Activated T-helper 17 cell treated with anti-CD3 and anti-CD28 coated beads, Interleukin-2, amount 50 U/mL, for 72 hours (primary cell): ENCODE measurements at places on chromosomes 1 and 21. TPM values are rescaled to one million over a fixed set of nuclear protein-coding genes. Genes with fewer than 3 reads are reported as not detected.
A peak's percentile ranks its signal among the peaks of the same experiment; 100 is the strongest.

- no peak for ATAC-seq
These were observed 468.7 kb downstream of the PTBP2 start for GRCh38 chr1:97190326-97190725.

- ATAC-seq = peak; percentile 71
These were observed 246.1 kb upstream of the DUSP10 start for GRCh38 chr1:221987860-221988520.

DNA sequence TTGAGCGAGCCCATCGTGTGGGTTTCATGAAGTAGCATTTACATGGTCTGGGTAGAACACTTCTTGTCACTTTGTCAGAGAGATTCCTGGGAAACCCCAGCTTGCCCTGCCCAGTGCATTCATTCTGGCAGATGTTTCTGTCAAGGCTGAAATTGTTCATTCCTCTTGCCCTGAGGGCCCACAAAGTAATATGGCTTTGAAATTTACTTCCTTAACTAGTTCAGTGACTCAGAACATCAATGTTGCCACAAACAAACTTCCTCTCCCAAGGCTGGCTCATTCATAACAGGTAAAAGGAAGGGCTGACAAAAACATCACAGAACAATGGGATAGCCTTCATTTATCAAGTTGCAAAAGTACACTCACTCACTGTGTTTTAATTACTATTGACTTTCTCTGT, 5.0 kb upstream of the KIAA0040 start:
- ATAC-seq = peak; percentile 12

GRCh38 chr21:25676451-25676850, 37.4 kb downstream of the JAM2 start:
- no peak for ATAC-seq

GRCh38 chr1:58396150-58396549, 150.4 kb downstream of the OMA1 start:
- ATAC-seq = no peak

- no peak for ATAC-seq
These were observed 138.5 kb downstream of the ZZZ3 start for GRCh38 chr1:77543822-77544448.

DNA sequence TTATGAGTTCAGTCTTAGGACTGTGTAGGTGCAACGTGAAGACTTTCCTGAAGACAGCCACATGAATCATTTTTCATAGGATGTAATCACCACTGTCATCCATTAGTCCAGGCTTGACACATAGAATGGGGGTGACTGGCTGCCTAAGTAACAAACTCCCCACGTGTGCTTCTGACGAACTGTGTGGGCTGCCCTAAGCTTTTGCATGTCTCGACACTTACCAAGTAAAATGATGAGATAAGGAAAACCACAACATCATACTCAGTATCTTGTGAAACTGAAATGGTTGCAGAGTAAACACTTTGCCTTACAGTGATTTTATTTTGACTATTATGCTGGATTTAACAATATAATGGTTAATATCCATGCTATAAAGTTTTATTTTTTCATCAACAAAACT, 19.5 kb downstream of the ERG start:
- ATAC-seq = peak; percentile 72

DNA sequence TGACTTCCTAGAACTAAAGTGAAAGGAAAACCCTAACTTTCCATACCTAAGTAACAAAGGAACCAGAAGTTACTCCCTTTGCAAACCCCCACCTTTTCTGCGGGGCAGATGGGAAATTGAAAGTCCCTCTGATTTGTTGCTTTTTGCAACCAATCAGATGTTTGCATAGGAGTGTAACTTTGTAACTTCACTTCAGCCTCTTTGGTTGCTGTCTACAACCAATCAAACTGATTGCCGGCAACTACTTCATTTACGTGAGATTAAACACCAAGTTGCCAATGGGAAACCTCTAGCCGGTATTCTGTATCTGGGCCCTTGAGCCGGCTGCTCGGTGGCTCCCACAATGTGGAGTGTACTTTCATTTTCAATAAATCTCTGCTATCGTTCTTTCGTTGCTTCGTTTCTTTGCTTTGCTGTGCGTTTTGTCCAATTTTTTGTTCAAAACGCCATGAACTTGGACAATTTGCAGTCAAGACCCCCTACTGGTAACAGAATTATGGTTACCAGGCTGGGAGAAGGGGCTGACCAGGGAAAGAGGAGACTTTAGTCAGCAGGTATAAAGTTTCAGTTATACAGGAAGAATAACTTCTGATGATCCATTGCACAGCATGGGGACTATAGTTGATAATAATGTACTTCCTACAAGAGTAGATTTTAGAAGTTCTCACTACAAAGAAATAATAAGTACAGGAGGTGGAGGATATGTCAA, 69.2 kb upstream of the RGS2 start:
- no peak for ATAC-seq

- ATAC-seq = no peak
These were observed 114.4 kb upstream of the GADD45A start for GRCh38 chr1:67570486-67571143.

DNA sequence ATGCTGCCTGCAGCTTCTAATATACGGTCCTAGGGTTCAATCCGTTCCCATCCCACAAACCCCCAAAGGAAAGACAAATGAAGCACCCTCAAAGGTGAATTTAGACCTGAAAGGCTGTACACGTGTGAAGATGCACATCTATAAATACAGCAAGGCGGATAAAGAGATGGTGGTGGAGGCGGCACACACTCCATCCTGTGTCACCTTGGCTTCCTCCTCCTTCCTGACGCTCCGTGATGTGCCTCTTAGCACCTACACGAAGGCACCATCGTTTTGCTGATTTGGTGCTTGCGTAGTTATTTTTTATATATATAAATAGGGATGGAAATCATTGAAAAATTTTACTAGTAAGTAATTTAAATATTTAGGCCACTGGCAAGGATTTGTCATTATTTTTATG, 359.4 kb downstream of the NPHP4 start:
- no peak for ATAC-seq

- no peak for ATAC-seq
These were observed 24.9 kb downstream of the TMEM63A start for GRCh38 chr1:225857256-225857655.

DNA sequence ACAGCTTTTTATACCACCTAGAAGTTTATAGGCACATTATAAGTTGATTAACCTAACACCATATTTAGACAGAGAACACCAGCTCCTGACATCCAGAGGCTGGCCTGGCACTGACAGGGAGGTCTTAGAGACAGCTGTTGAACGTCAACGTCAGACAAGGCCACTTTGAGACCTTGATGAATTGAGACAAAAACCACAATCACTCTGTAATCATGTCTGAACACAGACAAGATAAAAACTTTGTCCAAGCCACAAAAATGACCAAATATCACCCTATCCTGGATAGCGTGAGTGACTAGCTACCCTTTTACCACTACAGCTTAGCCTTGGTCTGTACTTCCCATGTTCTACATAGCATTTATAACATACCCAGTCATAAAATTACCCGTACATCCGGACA, 403.6 kb upstream of the CHRM3 start:
- ATAC-seq = no peak

Gene IVL
- not detected for total RNA-seq

Gene CHIT1
- 6.7 TPM for total RNA-seq

GRCh38 chr1:223326776-223327175, 37.2 kb downstream of the SUSD4 start:
- ATAC-seq = no peak

Gene SYTL1
- total RNA-seq = 26.0 TPM

Gene MYCL
- total RNA-seq = not detected

Gene CHRM3
- 0.13 TPM for total RNA-seq

GRCh38 chr1:44405031-44405797, at the start of gene RNF220:
Gene RNF220, plus strand, starts transcription at chr1:44405255.
- ATAC-seq = peak; percentile 44

DNA sequence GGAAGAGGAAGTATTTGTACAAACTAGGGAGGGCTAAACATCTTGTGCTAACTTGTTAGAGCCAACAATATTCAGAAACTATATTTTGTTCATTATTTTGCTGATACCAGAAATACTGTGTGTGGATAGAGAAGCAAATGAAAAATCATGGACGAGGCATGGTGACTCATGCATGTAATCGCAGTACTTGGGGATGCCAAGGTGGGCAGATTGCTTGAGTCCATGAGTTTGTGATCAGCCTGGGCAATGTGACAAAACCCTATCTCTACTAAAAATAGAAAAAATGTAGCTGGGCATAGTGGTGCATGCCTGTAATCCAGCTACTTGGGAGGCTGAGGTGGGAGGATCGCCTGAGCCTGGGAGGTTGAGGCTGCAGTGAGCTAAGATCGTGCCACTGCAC, 13.4 kb downstream of the LRRC41 start:
- ATAC-seq = no peak

DNA sequence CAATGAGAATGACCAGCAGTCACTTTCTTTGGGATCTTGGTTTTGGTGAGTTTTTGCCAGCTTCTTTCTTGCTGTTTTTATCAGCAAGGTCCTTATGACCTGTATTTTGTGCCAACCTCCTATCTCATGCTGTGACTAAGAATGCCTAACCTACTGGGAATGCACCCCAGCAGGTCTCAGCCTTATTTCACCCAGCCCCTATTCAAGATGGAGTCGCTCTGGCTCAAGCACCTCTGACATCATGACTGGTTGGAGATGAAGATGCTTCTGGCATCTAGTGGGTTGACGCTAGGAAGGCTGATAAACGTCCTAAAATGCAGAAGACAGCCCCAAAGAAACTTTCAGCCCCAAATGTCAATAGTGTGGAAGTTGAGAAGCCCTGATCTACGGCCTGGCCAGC, 33.6 kb upstream of the NHLH2 start:
- ATAC-seq = no peak

Gene EDARADD
- total RNA-seq = 4.0 TPM

Gene TRIM17
- total RNA-seq = 1.9 TPM

DNA sequence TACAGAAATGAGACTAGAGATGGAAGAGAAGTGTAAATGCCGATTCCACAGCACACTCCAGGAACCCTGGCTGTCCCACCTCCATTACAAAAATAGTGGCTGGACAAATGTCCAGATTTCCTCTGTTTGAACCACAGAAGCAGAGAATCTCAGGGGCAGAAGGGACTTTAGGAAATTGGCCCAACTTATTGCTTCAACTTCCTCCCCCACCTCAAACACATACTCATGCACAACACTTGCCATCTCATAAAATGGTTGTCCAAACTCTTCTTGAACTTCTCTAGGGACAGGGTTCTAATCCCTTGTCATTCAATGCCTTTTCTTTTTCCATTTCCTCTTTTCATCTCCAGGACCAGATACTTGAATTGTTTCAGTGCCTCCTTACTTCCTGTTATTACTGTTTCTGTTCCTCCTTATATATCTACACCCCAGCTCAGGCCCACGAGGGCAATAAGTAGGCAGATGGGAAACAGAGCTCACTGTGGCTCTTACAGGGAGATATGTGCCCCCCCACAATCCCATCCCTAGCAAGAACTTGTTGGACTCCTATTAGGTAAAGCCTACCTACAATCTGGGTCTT, 8.5 kb upstream of the B4GALT3 start:
- ATAC-seq = no peak

GRCh38 chr1:8155528-8156186, 129.5 kb upstream of the ERRFI1 start:
- ATAC-seq = no peak

DNA sequence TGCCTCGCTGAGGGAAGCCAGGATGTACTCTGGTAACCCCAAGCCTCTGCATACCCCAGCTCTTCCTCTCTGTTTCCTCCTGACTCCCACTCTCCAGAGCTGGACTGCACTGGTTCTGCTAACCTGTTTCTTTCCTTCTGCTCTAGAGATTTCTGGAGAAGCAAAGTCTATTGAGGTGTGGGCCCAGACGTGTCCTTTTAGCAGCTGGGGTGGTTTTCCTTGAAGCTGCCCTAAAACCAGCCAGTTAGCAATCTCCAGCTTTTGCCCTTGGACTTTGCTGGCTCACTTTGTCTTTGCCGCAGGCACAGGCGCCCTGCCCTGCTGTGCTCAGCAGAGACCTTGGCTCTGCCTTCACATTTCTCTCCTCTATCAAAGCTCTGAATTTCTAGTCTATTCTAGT, 171.8 kb upstream of the IVNS1ABP start:
- no peak for ATAC-seq

Gene IGSF3
- total RNA-seq = 10.0 TPM

DNA sequence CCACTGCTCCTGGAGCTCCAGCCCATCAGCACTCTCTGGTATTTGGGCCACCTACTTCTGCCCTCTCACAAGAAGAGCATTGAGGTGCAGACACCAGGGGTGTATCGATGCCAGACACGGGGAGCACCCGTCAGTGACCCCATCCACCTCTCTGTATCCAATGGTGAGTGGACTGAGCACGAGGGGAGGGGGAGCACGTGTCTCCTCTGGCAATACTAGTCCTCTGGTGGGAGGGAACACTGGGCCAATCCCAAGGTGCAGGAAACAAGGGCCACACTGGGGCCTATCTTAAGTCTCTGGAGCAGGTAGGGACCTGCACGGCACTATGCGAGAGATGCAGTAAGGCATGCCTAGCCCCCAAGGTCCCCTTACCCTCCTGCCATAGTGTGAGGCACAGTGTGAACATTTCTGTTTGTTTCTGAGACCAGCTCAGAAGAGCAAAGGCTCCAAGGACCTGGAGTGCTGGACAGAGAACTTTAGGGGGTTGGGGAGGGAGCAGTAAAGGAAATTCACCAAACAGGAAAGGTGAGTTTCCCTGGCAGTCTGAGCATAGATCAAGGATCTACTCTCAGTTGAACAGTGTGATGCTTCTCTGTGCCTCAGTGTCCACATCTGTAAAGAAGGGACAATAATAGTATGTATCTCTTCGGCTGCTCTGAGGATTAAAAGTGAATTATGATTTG, 2.3 kb downstream of the FCRLB start:
- no peak for ATAC-seq

DNA sequence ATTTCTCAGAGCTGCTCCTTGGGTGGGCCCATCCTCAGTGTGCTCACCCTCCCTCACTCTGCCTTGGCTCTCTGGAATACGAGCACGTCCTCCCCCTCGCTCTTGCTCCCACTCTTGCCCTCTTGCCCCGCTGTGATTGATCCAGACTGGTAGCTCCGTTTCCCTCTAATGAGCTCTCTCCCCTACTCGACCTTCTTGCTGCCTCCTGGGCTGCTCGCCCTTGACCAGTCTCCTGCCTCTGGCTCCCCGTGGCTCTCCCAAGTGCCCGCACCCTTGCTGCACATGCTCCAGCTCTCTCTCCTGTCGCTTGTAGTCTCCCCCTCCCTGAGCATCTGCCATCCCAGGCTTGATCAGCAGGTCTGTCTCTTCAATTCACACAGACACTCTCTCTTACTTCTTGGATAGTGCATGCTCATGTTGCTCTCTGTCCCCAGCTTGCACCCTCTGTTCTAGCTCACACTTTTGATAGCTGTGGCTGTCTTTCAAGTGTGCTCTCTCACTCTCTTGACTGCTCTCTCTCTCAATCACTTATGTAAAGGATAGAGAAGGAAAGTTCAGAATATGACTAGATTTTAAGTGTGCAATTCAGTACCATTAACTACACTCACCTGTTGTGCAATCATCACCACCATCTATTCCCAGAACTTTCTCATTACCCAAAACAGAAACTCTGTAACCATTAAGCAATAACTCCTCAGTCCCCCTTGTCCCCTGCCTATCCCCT, 51.1 kb downstream of the PHC2 start:
- ATAC-seq = no peak

DNA sequence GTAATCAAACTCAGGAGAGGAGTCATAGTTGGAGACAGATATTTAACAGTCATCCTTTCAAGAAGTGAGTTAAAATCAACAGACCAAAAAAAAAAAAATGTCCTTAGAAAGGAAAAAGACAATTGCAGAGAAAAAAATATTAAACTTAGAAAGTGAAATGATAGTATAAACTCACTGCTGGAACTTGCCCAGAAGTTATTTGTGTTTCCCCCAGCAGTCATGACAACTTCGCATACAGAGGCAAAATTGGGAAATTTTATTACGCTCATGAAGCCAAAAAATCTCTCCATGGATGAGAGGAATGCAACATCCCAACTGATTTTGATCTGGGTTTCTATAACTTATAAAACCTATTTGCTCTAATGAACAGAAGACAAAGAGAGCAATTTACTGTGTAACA, 198.2 kb downstream of the LRRC7 start:
- no peak for ATAC-seq
